ENCODE measurements at places on chromosomes 7 and 10.

DNA sequence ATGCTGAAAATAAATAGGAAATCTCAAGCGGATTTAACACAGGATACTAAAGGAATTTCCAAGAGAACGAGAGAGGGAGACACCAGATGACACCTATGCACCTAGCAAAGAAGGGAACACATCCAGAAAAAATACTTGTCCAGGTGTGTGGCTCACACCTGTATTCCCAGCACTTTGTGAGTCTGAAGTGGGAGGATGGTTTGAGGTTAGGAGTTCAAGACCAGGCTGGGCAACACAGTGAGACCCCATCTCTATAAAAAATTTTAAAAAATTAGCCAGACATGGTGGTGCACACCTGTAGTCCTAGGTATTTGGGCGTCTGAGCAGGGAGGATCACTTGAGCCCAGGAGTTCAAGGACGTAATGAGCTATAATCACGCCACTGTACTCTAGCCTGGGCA, 11.2 kb upstream of the CAPZA2 start:
- no peak for DNase-seq

- DNase-seq, result no peak
These were observed 76.4 kb downstream of the NEURL1 start for GRCh38 chr10:103569896-103570295.

GRCh38 chr7:110486549-110486948, 604.4 kb upstream of the LRRN3 start:
- no peak for DNase-seq

DNA sequence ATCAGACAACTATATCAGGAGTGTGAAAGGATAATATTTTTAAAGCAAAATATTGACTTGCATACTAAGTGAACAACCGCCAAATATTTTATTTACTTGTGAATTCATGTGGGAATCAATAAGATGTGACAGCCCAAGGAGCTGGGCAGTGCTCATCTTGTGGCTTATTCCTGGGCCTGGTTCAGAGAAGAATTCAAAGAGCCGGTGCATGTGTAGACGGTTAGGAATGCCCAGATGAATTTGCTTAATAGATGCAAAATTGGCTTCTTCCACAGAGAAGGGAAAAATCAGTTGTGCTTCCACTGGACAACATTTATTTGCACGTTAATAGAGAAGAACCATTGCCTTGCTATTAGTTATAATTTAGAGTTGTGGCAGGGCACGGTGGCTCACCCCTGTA, 4.4 kb downstream of the MYL7 start:
- no peak for DNase-seq

DNA sequence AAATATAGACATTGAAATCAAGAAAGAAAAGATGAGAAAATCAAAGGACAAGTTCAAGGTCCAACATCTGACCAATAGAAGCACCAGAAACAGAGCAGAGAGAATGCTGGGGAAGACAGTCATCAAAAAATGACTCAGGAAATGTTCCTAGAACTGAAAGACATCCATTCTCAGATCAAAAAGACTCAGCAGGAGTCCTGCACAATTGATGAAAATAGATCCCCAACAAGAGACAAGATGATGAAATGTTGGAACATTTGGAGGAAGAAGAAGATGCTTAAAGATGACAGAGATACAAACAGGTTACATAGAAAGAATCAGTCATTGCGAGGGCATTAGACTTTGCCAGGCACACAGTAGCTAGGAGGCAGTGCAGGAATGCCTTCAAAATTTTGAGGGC, 30.0 kb upstream of the EIF5AL1 start:
- no peak for DNase-seq

DNA sequence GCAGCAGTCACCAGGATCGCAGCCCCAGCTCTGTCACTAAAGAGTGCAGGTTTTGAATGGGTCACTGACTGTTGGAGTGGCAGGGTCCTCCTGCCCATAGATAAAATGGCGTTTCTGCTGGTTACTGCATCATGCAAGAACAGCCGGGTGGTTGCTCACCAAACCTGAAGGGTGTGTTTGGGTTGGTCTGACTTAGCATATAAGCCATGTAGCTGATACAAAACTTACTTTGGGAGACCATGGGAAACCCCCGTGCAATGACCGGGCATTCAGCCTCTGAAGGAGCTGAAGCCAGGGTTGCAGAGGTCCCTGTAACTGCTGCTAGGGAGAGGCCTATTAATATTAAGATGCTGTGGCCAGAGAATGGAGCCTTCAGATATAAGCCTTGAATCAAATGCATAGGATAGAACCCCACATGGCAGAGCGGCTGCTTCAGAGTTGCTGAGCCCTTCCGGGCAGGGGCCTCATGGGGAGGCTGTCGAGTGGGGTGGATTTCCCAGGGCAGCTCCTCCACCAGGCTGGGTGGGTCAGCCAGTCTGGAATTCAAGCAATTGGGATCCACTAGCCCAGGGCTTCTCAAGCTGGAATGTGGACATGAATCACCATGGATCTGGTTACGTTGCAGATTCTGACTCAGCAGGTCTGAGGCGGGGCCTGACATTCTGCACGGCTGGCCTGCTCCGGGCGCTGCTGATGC, 70.9 kb upstream of the CTBP2 start:
- no peak for DNase-seq

DNA sequence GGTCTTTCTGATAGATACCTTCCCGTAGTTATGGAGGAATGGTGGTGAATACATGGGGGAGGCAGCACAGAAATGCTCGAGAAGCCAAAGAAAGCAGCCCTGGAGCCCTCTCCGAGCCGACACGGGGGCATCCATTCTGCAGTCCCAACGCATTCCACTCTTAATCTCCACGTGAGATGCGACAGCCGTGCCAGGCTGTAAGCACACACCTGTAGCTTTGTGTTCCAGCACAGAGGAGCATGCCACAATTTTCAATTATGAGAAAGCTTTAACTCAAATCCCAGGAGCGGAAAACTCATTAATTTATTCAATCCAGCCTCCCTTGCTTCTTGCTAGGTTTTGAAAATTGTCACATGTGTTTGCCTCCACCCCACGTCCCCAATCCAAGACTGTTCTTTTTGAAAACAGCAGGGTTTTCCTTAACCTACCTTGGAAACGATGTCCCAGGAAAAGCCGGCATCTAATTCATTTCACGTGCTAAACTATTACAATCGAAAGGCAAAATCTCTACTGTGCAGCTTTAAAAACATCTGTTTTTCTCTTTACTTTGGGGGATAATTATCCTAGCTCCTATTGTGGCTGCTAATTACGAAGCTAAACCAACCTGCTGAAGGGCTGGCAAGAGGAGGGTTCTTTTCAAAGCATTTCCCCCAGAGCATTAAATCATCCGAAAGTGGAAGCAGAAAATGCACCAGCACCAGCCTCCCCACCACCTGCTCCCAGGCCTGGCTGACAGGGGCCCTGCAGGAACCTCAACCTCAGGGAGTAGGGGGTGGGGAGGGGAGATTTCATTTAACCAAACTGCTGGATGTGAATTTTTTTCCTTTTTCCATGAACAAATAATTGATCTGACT, 56.0 kb upstream of the CHST15 start:
- DNase-seq, result no peak

GRCh38 chr10:16995867-16996529, 133.6 kb downstream of the CUBN start:
- DNase-seq, result no peak

- DNase-seq, result no peak
These were observed 262.0 kb downstream of the ADRA2A start for GRCh38 chr10:111338805-111339204.

DNA sequence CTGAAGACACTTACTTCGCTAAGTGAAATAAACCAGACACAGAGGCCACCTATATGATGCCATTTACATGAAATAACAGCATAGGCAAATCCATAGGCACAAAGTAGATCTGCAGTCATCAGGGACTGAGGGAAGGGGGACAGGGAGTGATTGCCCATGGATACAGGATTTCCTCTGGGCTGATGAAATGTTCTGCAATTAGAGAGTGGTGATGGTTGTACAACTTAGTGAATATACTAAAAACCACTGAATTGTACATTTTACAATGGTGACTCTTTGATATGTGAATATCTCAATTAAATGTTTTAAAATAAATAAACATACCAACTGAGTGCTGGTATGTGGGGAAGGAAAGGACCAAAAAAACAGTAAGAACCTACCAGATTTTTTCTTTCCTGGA, 20.4 kb downstream of the PPA1 start:
- no peak for DNase-seq

DNA sequence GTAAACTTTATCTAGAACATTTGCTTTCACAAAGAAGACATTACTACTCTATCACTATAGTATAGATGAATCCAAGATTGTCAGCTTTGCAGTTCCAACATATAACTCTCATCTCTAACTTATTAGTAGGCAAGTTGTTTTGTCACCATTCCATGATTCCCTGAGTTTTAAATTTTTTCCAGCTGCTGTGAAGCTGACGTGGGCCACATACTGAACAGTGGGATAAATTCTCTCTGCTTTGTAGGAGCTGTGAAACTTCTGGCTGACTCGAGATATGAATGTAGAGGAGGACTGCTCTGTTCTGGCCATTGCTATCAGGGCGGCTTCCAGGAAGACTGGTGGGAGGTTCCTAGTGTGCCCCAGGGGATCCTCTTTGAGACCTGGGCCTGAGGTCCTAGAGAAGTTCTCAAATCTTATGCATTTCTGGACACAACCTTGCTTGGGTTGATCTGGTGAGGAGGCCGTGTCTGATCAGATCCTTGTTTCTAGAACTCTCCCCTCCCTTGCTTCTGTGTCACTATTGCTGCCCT, 58.0 kb downstream of the LSMEM1 start:
- DNase-seq, result no peak

DNA sequence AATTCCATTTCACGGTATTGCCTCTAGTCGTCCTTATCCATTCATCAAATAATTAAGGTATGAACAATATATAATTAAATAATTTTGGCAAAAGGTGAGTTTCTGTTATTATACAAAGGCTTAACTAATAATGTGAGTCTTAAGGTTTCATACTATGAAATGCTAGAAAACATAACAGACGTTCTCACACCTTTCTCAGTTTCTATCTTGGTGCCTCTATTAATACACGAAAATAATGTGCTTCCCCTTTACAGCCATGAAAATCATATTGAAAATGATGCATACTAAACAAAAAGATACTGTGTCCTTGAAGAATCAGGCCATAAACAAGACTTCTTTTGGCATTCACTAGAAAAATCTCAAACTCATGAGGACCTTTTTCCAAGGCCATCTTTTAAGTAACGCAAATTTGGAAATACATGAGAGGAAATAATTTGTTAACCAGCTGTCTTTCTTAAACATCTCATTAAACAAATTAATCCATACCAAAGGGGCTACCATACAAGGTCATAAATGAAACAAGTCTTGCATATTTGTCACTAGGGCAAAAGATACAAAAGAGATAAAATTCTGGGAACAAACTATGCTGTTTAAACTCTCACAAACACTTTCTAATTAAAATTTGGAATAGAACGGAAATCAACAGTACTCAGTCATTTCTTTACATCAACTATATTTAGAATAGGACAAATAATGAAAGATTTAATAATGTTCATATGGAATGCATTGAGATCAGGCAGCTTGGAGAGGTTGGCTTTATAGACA, 53.9 kb upstream of the CAV2 start:
- no peak for DNase-seq

DNA sequence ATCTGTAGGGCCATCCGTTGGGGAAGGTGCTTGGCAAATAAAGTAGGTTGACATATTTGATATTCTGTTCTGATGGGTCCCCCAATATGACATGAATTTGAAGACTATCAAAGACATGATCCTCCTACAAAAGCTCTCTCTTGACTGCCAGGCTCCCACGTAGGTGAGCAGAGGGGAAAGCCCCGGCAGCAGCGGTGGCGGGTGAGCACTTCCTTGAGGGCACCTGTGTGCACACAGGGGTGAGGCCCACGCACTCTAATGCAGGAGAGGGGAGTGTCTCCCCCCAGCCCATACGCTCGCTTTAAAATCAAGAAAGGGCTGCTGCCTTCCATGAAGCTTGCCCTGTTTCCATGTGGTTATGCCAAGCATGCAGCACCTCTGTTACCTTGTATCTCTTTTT, 100.4 kb downstream of the TAX1BP1 start:
- DNase-seq, result peak; percentile 8

DNA sequence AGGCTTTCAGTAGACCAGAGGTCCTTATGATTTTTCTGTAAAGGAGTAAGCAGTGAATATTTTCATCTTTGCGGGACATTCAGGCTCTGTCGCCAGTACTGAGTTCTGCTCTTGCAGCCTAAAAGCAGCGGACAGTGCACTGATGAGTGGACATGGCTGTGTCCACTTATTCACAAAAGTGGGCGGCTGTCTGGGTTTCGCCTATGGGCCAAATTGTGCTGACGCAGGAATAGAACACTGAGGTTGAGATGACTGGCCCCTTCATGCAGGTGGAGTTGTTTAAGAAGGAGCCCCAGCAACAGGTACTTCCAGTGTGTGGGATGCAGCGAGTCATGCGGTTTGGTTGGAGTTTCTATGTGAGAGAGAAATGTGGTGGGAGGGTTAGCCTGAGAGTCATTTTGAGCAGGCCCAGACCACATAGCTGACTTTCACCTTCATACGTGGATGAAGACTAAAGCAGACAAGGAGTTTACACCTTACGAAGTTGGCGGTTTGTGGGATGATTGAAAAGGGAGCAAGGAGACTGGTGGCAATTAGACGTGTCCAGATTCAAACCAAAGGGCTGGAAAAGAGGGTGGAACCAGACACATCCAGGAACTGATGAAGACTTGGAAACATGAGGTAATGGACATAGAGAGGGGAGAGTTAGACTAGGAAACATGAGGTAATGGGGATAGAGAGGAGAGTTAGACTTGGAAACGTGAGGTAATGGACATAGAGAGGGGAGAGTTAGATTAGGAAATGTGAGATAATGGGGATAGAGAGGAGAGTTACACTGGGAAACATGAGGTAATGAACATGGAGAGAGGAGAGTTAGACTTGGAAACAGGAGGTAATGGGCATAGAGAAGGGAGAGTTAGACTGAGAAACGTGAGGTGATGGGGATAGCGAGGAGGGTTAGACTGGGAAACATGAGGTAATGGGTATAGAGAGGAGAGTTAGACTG, 38.2 kb downstream of the WDR37 start:
- DNase-seq, result peak; percentile 86

GRCh38 chr7:117119192-117119924, 166.1 kb downstream of the ST7 start:
- DNase-seq, result peak; percentile 76

GRCh38 chr7:143503261-143503660, 25.6 kb downstream of the TAS2R41 start:
- no peak for DNase-seq

DNA sequence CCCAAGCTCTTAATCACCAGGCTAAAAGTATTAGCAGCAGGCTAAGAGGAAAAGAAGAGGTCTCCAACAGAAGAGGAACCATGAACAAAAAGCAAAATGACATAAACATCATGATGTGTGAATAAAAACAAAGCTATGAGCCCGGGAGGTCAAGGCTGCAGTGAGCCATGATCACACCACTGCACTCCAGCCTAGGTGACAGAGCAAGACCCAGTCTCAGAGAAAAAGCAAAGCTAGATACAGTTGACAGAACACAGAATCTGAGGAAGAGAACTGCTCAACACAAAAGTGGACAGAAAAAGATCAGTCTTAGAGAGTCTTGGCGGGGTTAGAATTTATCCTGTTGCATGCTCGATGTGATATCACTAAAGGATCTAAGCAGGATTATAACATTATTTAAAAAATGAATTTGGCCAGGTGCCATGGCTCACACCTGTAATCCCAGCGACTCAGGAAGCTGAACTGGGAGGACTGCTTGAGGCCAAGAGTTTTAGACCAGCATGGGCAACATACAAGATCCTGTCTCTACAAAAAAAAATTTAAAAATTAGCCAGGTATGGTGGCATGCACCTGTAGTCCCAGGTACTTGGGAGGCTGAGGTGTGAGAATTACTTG, 37.5 kb downstream of the NT5C2 start:
- no peak for DNase-seq

Data from activated CD4-positive, alpha-beta T cell treated with anti-CD3 and anti-CD28 coated beads, Interleukin-10, Interleukin-2, amounts not matched to agents 100 ng/mL and 50 ng/mL, durations not matched to agents 16 hours and 8 hours (primary cell).